ENCODE measurements at places on chromosomes 3 and 15.
A peak's percentile ranks its signal among the peaks of the same experiment; 100 is the strongest.

DNA sequence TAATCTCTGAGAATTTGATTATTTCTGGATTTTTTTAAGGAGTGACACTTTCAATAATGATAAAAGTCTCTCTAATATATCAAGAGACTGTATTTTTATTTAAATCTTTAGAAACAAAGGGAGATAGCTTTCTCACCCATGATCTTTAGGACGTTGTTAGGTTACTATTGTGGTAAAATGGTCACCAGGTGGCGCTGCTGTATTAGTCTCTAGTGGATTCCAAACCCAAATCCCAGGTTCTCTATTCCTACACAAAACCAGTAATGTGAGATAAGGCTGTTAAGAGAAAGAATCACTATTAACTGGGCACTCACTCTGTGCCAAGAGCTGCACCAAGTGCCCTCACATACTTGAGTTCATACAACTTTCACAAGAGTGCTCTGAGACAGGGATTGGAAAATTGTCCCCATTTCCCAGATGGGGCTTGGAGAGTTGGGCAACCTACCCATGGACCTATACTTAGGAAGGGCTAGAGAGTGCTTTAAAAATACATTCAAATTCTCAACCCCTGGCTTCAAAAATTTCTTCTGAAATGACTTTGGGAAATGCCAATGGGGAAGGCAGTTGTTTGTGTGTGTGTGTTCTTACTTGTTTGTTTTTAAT, 593.4 kb upstream of the TGFBR2 start:
- peak; percentile 51 for DNase-seq

GRCh38 chr3:32956750-32957570, 5.5 kb downstream of the CCR4 start:
- DNase-seq: no peak

GRCh38 chr15:54580643-54581042, 602.4 kb downstream of the UNC13C start:
- no peak for DNase-seq

GRCh38 chr15:68447976-68448755, 16.2 kb upstream of the ITGA11 start:
- no peak for DNase-seq

- DNase-seq: no peak
These were observed 73.7 kb downstream of the TM2D3 start for GRCh38 chr15:101578443-101578894.

GRCh38 chr3:155325263-155325835, 31.9 kb upstream of the STRIT1 start:
- DNase-seq: no peak

GRCh38 chr3:120688121-120688520, 6.1 kb upstream of the HGD start:
- DNase-seq: no peak

DNA sequence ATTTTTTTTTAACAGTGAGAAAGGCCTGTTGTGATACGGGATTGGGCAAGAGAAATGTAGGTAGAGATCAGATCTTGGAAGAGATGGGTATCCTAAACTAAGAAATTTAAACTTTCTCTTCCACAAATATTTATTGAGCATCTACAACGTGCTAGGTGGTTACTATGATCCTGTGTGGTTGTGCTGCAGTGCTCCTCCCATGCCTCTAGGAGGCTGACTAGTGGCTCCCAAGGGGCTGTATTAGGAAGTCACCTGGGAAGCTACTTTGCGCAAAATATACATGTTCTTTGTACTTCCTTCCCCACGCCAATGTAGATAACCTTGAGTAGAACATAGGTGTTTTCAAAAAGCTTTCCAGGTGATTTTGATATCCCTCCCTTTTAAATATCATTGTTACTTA, 27.2 kb downstream of the USP3 start:
- no peak for DNase-seq

GRCh38 chr15:57290187-57290586, 86.1 kb upstream of the CGNL1 start:
- DNase-seq: no peak

DNA sequence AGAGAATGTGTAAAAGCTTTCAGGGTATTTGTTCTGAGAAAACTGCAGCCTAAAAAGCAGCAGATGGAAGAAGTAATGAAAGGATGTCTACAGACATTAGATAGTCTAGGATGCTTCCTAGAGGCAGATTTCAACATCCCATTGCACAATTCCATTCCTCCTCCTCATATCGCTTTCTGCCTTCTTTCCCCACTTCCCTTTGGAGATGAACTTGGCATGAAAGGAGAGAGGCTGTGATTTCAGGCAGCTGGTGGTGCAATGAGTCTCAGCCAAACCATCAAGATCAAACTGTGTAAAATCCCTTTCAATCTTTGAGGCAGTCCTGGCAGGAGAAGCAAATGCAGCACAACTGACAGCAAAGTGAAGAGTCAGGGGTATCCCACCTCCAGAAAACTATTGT, 438.7 kb upstream of the KCNMB2 start:
- DNase-seq: peak; percentile 84

DNA sequence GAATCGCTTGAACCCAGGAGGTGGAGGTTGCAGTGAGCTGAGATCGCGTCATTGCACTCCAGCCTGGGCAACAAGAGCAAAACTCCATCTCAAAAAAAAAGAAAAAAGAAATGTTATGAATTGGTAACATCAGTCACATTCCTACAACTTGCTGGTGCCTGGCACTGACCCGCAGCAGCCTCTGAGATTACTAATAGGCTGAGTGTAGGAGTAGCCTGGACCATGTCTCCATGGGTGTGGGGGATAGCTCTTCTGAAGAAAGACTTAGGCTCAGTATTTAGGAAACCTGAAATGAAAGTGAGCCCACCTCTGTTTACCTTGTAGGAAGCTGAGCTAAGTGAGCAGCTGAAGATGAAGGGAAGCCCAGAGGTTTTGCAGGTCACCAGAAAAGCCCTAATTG, 148.3 kb downstream of the LRRC28 start:
- no peak for DNase-seq

DNA sequence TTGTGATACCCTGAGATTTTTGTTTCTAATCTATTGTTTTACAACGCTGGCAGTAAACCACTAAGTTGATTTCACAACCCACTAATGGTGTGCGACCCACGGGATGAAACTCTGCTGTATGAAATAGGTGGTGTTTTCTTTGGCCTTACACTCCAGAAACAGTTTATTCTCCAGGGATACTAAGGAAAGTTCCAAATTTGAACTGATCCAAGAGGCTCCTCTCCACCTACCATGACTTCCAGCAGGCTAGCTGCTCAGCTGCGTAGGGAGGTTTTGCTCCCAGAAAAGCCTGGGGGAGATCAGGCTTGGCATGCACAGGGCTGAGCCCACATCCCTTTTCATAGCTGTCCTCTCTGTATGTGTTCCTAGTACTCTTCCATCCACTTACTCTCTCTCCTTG, 71.5 kb downstream of the FAM174B start:
- DNase-seq: no peak

DNA sequence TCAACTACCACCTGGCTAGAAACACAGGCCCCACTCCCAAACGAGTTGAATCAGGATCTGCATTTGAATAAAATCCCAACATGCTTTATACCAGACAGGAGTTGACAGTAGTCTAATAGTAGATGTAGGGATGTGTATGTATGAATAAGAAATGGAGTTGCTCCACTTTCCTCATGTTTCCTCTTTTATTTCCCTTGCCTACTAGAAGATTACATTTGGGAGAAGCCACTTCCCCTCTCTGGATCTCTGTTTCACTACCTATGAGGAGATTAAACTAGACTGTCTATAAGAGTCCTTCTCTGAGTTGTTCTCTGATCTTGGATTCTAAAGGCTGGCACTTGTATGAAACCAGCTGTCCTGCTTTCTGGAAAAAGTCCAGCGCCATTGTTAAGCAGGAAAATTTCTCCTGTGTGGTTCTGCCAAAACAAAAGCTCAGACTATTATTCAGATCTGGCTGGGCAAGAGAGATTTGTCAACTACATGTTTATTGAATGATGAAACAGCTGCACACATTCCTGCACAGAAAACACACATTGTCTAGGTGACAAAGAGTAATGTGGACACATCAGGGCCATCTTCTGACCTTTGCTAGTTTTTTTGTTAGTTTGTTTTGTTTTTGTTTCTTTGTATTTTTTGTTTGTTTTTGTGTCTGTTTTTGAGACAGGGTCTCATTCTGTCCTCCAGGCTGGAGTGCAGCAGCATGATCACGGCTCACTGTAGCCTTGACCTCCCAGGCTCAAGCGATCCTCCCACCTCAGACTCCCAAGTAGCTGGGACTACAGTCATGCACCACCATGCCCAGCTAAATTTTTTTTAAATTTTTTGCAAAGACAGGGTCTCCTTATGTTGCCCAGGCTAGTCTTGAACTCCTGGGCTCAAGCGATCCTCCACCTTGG, 29.9 kb downstream of the ACP3 start:
- DNase-seq: no peak

GRCh38 chr3:53134631-53135232, 4.5 kb upstream of the RFT1 start:
- DNase-seq: peak; percentile 53

DNA sequence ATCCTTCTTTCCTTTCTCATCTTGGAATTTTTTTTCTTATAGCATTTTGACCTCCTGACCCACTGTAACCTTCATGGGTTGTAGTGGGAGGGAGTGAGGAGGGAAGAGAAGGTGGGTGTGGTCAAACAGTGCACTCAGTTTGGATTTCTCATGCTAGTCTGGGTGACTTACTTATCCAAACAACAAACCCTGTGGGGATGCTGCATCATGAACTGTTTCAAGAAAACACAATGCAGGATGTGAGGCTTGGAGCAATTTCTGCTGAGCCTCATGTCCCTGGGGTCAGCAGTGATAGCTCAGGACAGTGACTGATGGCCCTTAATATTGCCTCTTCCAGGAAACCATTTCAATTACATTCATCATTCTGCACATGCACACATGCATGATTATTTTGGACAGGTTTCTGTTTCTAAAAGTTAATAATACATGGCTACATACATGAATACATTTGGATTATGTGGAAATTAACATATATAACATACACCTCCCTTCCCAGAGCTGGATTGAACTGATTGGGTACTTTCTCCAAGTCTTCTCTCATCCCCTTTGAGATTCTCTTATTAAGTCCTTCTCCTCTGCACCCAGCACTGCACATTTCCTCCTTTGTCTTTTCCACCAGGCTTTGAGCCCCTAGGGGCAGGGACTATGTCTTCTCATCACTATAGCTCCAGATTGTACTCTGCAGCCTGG, 61.2 kb downstream of the ADAMTSL3 start:
- DNase-seq: no peak

DNA sequence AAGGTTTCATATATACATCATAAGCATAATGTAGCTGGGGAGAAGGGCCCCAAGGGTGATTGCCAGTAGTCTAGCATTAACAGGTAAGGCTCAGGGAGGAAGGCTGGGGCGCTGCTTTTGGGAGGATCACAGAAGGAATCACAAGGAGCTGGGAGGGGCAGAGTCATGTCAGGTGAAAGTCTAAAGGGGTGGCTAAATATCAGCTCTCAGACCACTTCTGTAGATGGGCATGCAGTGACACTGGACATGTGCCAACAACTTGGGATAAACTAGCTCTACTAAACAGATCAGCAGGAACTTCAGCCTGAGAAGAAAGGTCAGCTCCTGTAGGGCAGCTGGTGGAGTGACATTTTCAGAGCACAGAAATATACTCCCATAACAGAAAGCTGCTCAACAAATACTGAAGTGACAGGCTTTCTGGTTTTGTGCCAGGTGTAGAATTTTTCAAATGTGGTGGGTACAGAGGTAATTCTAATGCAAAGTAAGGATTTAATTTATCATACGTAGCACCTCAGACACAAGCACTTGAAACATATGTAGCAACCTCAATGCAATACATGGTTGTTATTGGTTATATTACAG, 79.4 kb downstream of the PEX5L start:
- DNase-seq: no peak

DNA sequence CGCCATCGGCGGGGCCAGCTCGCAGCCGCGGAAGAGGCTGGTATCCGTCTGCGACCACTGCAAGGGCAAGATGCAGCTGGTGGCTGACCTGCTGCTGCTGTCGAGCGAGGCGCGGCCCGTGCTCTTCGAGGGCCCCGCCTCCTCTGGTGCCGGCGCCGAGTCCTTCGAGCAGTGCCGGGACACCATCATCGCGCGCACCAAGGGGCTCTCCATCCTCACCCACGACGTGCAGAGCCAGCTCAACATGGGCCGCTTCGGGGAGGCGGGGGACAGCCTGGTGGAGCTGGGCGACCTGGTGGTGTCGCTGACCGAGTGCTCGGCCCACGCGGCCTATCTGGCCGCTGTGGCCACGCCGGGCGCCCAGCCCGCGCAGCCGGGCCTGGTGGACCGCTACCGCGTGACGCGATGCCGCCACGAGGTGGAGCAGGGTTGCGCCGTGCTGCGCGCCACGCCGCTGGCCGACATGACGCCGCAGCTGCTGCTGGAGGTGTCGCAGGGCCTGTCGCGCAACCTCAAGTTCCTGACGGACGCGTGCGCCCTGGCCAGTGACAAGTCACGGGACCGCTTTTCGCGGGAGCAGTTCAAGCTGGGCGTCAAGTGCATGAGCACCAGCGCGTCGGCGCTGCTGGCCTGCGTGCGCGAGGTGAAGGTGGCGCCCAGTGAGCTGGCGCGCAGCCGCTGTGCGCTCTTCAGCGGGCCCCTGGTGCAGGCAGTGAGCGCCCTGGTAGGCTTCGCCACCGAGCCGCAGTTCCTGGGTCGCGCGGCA, 1.8 kb downstream of the TLNRD1 start:
- peak; percentile 15 for DNase-seq

DNA sequence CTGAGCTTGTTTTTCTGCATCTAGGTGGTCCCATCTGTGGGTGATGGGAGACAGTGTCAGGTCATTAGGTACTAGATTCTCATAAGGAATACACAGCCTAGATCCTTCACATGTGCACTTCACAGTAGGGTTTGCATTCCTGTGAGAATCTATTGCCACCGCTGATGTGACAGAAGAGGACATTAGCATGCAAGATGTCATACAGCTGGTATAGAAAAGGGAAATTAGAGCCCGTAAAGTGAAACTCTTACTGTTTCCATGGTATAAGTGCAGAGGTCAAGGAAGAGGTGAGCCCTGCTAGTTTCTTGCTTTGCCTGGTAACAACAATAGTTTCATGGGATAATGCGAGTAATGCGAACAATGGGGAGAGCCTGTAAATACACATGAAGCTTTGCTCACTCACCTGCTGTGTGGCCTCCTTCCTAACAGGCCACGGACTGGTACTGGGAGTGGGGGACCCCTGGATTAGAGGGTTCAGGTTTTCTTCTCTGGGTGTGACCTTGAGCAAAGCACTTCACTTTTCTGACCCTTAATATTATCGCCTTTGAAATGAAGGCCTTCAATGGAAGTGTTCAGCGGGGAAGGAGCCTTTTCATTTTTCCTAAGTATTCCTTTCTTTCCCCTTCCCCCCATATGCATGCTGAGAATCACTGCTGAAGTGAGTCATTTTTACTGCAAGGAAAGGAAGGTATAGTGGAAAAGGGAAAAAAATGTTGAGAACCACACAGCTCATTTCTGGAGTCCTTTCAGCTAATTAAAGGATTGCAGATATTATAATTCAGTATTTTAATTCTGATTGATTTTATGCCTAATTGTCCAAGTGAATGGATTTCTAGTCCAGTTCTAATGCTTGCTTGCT, 286.4 kb downstream of the UBE2E2 start:
- DNase-seq: no peak

- DNase-seq: no peak
These were observed 193.1 kb downstream of the OTOL1 start for GRCh38 chr3:161689584-161690298.

All from cerebellar cortex (tissue), 1 donor.